CD4-positive, alpha-beta T cell treated with Interleukin-17A for 4 hours (primary cell): ENCODE measurements at places on chromosomes 5 and 9.

DNA sequence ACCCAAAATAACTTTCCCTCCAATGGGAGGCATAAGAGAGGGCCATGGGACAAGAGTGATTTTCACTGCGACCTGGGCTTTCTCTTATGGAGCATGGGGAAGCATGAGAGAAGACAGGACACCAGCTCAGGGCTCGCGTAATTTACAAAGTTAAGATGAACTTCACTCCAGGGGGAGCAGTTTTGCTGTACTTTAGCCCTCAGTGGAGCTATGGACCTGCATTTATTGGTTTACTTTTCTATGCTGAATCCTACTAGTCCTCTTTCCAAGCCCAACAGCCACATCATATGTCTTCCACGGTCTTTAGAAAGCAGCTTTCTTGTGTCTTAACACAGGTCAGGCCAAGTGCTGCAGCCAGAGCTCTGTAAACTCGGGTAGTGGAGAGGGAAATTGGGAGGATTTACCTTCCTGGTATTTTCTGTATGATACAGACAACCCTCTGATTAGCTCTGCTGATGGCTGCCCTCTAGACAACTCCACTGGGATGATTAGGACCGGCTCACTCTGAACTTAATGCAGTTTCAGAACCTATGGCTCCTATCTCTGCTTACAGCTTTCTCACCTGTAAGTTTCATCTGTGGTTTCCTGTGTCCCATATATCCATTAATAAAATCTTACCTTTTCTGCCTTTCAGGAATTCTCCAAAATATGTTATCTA lies 581.0 kb upstream of the RORB start:
- no peak for DNase-seq

DNA sequence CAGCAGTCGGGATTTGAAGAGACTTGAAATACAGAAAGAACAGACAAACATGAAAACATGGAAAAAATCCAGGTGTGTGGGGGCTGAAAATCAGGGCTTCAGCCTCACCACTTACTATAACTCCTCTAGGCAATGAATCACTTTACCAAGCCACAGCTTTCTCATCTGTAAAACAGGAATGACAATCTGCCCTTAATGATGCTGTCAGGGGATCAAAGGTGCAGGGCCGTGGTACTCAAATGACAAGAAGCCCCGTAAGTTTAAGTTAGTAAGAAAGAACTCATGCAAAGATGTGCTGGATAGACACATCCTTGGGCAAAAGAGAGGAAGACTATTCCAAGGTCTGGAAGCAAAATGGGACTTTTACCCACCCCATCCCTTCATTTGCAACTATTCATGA lies 34.7 kb downstream of the FBXW2 start:
- no peak for DNase-seq

DNA sequence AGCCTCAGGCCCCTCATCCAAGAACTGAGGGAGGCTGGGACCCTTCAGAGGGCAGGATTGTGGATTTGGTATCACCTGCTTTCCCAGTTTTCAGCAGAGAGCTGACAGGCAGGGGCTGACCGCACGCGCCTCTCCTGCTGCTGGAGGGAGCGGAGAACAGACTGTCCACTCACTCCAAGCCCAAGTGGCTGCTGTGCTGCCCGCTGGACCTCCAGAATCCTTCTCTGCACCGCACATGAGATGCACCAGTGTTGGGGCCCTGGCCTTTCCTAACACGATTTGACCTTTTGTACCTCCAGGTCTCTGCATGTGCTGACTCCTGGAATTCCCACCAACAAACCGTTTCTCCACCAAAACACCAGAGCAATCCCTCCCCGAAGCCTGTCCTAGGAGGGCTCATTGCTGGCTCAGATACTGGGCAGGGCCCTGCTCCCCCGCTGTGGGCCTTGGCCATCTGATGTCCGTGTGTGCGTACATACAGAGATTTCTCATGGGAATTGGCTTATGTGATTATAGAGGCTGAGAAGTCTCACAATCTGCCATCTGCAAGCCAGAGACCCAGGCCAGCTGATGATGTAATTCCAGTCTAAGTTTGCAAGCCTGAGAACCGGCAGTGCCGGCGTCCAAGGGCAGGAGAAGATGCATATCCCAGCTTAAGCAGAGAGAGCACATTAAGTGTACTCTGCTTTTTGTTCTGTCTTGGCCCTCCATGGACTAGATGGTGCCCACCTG lies 141.7 kb downstream of the GADD45G start:
- no peak for DNase-seq

DNA sequence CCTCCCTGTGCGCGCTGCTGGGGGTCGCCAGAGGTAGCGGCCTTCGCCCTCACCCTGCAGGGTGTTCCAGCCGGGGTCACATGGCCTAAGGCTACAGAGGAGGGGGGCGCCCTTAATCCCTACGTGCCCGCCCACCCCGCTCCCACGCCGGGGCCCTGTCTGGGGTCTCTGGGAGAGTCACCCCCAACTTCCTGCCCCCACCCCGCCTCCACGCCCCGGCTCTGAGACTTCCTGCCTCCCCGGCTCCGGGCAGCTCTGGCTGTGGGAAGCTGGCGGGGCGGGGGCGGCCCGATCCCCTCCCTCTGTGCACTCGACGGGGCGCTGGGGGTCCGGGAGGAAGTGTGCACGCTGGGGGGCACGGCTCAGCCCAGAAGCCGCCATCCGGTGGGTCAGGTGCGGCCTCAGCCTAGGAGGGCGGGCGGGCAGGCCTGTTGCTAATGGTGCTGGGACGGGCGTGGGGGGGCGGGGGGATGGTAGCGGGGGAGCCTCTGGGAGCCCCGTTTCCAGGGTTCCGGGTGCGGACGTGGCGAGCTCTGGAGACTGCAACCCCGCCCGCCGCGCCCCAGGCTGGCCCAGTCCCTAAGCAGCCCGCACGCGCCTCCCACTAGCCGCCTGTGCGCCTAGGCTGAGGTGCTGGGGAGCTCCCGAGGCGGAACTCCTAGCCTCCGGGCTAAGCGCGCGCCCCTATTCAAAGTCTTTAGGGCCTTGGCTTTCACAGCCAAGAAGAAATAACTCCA lies 61.6 kb downstream of the CXXC5 start:
- peak; percentile 59 for DNase-seq

GRCh38 chr5:111434800-111435199 lies 77.5 kb downstream of the STARD4 start:
- no peak for DNase-seq

DNA sequence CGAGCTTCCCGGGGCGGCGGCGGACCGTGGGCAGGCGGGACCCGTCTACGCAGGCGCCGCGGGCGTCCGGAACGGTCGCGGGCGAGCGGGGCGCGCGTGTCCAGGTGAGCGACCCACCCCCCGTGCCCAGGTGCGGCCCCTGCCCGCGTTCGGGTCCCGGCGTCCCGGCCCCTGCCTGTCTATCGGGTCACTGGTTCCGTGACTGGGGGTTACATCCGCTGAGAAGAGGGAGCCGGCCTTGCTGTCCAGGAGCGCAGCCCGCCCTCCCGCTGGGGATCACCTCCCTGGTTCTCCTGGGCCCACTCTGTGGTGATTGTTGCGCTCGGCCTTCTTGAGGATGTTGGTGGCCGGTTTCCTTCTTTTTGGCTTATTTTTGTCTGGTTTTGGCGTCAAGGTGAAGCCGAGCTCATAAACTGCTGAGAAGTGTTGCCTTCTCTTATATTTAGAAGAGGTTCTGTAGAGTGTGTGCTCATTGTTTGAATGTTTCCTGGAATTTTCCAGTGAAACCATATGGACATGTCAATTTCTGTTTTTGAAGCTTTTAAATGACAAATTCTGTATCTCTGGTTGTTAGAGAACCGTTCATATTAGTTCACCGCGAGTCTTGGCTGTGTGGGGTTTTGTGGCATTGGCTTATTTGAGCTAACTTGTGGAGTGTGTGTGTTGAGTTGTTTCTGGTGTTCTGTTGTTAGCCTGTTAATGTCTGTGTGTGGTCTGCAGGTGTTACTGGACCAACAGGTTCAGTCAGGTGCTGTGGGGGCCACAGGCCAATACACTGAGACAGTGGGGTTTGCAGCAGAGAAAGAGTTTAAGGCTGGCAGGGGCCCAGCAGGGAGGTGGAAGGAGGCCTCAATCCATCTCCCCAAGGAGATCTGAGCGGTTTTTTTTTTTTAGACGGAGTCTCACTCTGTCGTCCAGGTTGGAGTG lies 621 bp downstream of the CEP72 start:
- no peak for DNase-seq

GRCh38 chr5:6188976-6189375 lies 189.4 kb downstream of the MED10 start:
- no peak for DNase-seq
